ENCODE measurements at places on chromosomes 3 and 15. TPM values are rescaled to one million over a fixed set of nuclear protein-coding genes. Genes with fewer than 3 reads are reported as not detected.

The LTF gene
- polyA plus RNA-seq: 2.7 TPM

The IGF2BP2 gene
- polyA plus RNA-seq: 78.3 TPM

The SLC9A9 gene
- polyA plus RNA-seq: 5.4 TPM

The CHRM5 gene
- 0.16 TPM for polyA plus RNA-seq

The PARP15 gene
- polyA plus RNA-seq: 0.27 TPM

The SUCNR1 gene
- 9.4 TPM for polyA plus RNA-seq

The AADACL2 gene
- polyA plus RNA-seq: not detected

- DNase-seq: no peak
These were observed 2.3 kb downstream of the OCA2 start for GRCh38 chr15:28096670-28097431.

- no peak for DNase-seq
These were observed 21.6 kb downstream of the RPL22L1 start for GRCh38 chr3:170848292-170848917.

GRCh38 chr15:61051569-61052031 lies 177.5 kb downstream of the RORA start:
- DNase-seq: no peak

DNA sequence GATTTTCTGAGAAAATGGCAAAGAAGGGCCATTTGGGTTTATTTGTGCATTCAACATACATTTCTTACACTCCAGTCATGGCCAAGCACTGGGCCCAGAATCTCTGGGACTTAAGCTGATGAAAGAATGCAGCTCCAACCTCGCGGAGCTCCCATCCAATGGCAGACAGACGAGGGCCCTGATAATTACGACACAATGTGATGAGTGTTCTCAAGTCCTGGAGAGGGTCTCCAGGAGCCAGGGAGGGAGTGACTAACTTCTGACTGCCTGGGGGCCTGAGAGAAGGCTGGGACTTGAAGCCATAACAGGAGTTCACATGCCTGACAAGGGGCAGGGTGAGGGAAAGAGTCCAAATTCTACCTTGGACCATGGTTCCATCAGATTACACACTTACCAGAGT lies 42.6 kb upstream of the BNC1 start:
- no peak for DNase-seq

- no peak for DNase-seq
These were observed 983.2 kb downstream of the PLOD2 start for GRCh38 chr3:145177828-145178227.

- DNase-seq: no peak
These were observed 9.9 kb upstream of the NUDT16 start for GRCh38 chr3:131371688-131372066.

DNA sequence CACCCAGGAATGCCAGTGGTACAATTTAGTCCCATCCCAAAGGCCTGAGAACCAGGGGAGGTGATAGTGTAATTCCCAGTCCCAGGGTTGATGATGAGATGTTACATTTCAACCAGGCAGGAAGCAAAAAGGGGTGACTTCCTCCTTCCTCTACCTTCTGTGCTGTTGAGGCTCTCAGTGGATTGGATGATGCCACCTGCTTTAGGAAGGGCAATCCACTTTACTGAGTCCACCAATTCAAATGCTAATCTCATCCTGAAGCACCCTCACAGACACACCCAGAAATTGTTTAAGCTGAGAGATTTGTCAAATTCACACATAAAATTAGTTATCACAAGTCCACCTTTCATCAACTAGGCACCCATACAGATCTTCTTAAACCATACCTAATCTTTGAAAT lies 418.5 kb upstream of the GOLIM4 start:
- DNase-seq: no peak

DNA sequence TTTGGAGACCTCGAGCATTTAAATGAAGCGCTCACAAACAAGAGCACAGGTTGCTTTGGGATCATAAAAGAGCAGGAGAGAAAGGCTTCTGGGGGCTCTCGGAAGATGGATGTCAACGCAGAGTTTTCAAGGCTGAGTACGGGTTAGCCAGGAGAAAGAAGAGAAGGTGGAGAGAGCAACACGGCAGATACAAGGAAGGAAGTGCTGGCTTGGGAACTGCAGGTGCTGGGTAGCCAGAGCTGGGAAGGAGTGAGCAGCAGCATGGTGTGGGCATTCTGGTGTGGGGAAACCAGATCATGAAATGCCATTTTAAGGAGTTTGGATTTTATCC lies 580 bp upstream of the RUBCN start:
- no peak for DNase-seq

- DNase-seq: no peak
These were observed 51.0 kb downstream of the MCF2L2 start for GRCh38 chr3:183377307-183377959.

GRCh38 chr15:79463043-79463780 lies 31.1 kb downstream of the MINAR1 start:
- no peak for DNase-seq

DNA sequence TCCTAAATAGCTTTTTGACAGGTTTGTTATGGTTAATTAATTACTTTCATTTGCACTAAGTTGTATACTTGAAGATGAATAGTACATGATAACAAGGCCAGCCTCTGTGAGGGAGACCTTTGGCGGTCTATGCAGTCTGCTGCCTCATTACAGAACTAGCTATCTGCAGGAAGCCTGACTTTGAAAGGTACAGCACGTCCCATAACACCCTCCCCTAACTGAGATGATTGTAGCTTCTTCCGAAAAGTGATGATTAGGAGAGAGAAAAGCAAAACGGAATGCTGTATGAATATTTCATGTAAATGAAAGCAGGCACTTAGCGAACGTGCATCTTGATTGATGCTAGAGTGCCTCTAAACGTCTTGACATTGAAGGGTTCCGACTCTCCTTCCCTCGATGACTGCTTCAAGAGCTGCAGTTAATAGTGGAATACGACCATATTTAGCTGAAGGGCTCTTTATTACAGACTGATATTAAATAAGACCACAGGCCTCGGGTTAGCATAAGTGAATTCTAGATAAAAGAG lies 116.2 kb upstream of the TMCO5A start:
- no peak for DNase-seq

GRCh38 chr3:108505811-108506210 lies 4.6 kb downstream of the MYH15 start:
- no peak for DNase-seq

DNA sequence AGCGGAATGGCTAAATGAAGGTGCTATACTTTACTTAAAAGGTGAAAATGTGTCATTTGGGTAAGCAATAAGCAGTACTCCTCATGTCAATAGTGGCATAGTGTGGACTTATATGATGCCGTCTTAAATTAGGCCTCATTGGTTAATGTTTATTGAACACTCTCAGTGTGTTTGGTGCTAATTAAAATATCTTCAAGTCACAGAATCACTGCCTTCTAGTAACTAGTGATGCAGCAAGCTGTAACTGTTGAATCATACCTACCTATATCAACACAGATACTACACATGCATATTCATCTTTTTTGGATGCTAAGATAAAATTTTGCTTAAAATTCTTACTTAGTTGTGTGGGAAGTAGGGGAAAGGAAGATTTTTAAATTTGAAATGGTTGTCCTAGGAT lies 30.7 kb downstream of the ARHGAP31 start:
- DNase-seq: no peak

DNA sequence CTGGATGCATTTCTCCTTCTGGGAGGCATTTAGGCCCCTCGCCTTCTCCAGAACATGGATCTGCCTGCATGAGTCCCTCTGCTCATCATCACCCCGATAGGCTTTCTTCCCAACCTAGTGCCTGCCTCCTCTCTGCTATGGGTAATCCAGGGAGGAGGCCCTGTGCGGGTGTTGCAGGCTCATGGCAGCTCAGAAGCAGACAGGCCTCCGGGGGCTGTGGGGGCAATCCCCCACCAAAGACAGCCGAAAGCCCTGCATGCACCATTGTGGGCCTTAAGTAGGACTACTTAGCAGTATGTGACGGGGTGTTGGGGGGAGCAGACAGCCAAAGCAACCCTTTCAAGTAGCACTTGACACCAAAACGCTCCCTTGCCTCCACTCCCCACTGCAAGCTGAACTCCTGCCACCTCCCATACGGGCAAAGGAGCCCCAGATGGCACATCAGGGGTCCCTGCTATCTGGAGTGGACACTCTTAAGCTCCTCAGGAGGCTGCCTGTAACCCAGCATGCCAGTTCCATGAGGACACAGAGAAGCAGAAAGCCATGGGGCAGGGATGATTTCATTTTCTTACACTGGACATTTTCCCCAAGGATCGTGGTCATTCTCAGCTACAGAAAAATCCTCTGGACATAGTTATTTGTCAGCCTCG lies 98.8 kb upstream of the HACD2 start:
- no peak for DNase-seq

- DNase-seq: no peak
These were observed 335.1 kb downstream of the EFHB start for GRCh38 chr3:19598870-19599269.

GRCh38 chr3:111751961-111752360 lies 107.1 kb upstream of the PHLDB2 start:
- no peak for DNase-seq

DNA sequence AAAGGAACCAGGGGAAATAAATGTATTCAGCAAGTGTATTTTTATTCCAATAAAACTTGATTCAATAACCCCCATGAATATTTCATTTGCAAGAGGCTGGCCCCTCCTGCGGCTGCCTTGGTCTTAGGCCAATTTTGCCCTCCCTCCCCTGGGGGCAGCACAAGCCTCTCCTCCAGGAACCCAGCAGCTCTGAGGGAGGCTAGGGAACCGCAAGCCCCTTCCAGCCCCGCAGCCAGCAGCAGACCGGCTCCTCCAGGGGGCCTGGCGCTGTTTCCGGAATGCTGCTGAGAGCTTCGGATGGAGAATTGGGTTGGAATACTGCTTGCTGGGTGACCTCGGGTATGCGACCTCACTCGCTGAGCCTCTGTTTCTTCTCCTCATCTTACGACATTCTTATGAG lies 150.1 kb downstream of the RAB11A start:
- no peak for DNase-seq

GRCh38 chr3:107855710-107856109 lies 235.1 kb downstream of the CD47 start:
- no peak for DNase-seq

DNA sequence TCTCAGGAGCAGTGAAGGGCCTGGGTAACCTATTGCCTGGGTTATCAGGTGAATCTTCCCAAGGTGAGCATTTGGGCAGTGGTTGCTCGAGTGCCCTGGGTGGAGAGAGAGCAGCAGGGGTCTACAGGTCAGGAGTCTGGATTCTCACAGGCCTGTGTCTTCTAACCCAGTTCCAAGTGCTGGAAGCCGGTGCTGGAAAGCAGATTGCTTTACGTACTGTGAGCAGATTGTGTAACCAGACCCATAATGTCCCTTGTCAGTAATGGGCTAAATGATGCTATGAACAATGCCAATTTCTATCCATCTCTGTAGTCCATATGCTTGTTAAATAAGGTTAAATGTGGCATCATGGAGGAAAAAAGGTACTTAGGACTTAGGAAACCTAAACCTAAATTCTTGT lies 106.5 kb downstream of the TPRG1 start:
- no peak for DNase-seq

DNA sequence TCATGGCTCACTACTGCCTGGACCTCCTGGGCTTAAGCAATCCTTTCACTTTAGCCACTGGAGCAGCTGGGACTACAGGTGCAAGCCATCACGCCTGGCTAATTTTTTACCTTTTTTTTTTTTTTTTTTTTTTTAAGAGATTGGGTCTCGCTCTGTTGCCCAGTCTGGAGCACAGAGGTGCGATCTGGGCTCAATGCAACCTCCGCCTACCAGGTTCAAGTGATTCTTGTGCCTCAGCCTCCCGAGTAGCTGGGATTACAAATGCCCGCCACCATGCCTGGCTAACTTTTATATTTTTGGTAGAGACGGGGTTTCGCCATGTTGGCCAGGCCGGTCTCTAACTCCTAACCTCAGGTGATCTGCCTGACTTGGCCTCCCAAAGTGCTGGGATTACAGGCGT lies 50.7 kb upstream of the MELTF start:
- DNase-seq: no peak

- no peak for DNase-seq
These were observed 258.5 kb upstream of the PROK2 start for GRCh38 chr3:72043204-72044133.
